Stimulated activated CD4-positive, alpha-beta T cell treated with anti-CD3 and anti-CD28 coated beads, TNF-alpha, amount 100 ng/mL, for 1 hour (primary cell): ENCODE measurements at places on chromosomes 2 and 18.

DNA sequence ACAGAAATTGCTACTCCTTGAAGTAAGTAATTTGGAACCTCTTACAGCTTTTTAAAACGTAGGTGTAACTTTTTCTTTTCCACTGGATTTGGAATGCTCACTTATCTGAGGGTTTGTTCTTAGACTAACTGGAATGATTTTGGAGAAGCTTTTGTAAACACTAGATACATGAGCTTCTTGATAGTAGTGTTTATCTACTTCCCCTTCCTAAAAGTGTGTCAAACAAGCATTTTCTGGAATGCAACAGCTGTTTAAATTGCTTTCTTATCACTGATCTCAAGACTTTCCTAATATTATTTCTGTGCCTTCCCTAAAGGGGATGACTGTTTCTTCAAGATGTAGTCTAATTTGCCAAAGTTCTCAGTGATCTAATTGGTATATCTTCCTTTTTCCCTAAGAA is 282.6 kb downstream of the CCDC178 start:
- DNase-seq: no peak

DNA sequence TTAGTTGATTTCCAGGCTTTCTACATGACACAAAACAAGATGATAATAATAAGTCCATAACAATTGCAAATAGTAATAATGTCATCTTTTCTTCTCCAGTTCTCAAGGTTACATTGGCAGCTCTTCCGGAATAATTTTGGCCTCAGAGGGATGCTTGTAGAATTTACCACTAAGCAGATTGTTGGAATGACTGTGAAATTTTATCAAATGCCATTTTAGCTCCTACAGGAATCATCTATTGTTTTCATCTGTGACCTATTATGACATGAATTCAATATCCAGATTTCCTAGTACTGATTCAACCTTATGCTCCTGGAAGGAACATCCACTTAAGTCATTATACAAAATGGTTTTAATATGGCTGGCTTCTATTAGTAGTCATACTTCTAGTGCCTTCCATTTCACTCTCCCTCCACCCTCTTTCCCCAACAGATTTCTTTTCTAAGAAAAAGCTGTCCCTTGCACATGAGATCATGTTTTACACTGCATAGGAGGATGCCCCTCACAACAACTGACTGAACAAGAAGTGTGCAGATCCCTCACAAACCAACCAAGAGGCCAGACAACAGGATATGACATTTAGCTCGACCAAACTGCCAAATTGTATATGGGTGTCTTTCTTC is 200.0 kb downstream of the DNER start:
- DNase-seq: no peak

DNA sequence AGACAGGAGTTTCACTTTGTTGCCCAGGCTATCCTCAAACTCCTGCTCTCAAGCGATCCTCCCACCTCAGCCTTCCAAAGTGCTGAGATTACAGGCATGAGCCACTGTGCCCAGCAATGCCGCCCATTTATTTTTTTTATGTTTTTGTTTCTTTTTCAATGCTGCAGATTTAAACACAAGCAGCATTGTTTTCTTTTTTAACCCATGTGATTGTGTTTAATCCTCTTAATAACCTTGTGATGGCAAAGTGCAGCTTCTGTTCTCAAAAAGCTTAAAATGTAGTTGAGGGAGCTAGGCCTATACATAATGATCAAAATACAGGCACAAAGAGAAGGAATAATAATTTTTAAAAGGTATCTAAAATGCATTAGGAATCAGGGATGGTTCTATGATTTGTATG is 11.5 kb downstream of the MSGN1 start:
- DNase-seq: no peak

GRCh38 chr18:63439334-63439733 is 17.1 kb upstream of the VPS4B start:
- DNase-seq: no peak

- DNase-seq: no peak
Observed at GRCh38 chr18:36265015-36265414, 32.5 kb upstream of the FHOD3 start.
